ENCODE measurements at places on chromosomes 5 and 9.
A peak's percentile ranks its signal among the peaks of the same experiment; 100 is the strongest.

- no peak for DNase-seq
These were observed 9.3 kb upstream of the DOLPP1 start for GRCh38 chr9:129071526-129072126.

DNA sequence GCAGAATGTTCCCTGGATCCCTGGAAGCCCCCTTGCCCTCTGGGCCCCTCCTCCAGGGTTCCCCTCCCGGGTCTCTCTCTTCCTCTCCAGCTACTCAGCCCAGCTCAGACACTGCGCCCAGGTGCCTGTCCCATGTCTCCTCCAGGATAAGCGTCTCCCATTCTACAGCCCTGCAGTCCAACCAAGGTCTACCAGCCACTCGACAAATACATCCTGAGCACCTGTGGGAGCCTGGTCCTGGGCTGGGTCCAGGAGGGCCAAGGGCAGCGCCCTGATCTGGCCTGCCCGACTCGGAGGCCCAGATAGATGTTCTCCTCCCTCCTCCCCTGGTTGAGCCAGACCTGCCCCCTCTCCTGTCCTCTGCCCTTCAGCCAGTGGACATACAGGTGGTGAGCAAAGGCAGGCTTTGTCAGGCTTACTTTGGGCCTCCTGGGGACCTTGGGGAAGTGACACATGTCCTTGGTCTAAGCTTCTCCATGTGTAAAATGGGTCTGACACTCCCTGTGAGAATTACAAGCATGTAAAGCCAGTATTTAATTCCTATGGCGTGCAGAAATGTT is 1.4 kb downstream of the FLT4 start:
- no peak for DNase-seq

DNA sequence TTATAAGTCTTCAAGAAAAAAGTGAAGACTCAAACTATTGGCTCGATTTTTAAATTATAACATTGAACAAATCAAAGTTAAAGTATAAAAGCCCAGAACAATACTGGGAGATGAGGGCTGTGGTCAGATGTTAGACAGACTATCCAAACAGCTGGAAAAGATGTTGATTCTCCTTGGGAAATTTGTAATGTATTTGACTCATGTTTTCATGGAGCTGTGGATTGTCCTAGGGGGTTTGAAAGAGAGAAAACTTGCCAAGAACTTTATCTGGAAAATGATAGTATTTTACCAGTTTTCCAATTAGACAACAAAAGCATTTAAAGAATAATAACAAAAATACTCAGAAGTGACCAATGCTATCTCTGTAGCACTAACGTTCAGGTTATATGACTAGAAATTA is 339.2 kb downstream of the ARL15 start:
- no peak for DNase-seq

- DNase-seq, result peak; percentile 18
These were observed at the start of gene ANKRD55 for GRCh38 chr5:56233230-56233629. TSS of gene ANKRD55 (minus strand) at chr5:56233330. CDS start at chr5:56232913, 417 bp downstream.

DNA sequence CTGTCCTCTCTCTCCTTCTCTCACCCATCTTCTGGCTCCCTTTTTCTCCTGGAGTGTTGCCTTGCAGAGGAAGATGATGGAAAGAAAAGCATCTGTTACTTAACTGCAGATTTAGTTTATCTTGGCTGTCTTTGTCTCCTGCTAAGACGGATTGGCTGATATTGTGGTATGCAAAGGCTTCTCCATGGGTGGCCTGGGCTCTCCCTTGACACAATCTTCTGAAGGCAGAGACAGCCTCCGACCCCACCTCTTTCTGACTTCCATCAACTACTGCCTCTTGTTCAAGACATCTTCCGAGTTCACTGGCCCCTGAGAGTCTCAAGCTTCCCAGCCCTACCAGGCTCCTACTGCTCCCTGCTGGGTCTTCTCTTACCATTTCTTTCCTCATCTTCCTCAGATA is 403.7 kb downstream of the LRRC70 start:
- no peak for DNase-seq

DNA sequence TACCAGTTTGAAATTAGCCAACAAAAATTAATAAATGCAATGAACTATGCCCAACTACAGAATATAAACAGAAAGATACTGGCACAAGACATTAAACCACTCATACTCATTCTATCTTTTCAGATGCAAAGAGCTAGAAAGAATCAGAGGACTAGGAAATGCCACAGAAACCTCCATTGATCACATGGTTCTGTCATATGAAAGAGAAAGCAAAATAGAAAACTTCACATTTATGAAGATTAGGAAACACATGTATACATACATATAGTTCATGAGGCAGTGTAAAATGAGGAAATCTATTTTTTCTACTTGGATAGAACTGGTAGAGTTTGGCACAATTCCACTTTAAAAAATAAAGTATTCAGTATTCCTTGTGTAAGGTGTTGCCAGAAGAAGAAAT is 275.1 kb upstream of the PTGER4 start:
- no peak for DNase-seq

DNA sequence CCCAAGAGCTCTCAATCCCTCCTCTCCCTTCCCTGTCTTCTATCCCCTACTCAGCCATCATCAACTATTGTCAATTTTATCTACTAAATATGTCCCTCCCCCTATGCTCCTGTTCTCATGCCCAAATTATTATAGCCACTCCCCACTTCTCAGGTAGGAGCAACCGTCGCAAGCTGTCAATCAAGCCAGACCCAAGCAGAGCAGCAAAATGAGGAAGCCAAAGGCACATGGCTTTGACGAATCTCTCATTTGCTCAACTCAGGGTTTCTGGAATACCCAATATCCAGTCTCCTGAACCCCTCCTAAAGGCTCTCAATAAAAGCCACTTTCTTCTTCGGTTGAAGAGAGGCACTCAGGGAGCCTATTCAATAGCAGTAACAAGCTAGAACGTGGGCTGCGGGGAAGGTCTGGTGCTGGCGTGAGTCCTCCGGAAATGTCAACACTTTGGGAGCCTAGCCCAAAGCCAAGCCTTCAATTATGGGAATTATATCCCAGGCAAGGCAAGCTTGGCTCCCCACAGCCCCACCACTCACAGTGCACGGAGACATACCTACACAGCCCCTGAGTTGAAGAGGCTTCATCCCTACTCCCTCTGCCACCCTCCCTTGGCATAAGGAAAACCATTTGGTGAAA is 47.7 kb downstream of the SIL1 start:
- DNase-seq, result no peak

- DNase-seq, result no peak
These were observed 219.2 kb downstream of the EBF1 start for GRCh38 chr5:158880483-158881001.
